CD4-positive, CD25-positive, alpha-beta regulatory T cell (primary cell): ENCODE measurements at places on chromosomes 5 and 9. TPM values are rescaled to one million over a fixed set of nuclear protein-coding genes. Genes with fewer than 3 reads are reported as not detected.

- DNase-seq: no peak
- no peaks in the 10 kb centered on the region for H3K4me1 ChIP-seq
- H3K27me3 ChIP-seq: no peaks in the 10 kb centered on the region
- H3K36me3 ChIP-seq: no peaks in the 10 kb centered on the region
- no peak overlapping the region for H3K4me3 ChIP-seq
- no peak overlapping the region for H3K27ac ChIP-seq
These were observed 90.2 kb upstream of the FAM174A start for GRCh38 chr5:100444961-100445360.

GRCh38 chr5:160837211-160837610, 14.8 kb downstream of the ATP10B start:
- no peak overlapping the region for H3K27ac ChIP-seq
- no peaks in the 10 kb centered on the region for H3K4me1 ChIP-seq
- no peaks in the 10 kb centered on the region for H3K27me3 ChIP-seq
- no peak for DNase-seq
- H3K36me3 ChIP-seq: no peaks in the 10 kb centered on the region

DNA sequence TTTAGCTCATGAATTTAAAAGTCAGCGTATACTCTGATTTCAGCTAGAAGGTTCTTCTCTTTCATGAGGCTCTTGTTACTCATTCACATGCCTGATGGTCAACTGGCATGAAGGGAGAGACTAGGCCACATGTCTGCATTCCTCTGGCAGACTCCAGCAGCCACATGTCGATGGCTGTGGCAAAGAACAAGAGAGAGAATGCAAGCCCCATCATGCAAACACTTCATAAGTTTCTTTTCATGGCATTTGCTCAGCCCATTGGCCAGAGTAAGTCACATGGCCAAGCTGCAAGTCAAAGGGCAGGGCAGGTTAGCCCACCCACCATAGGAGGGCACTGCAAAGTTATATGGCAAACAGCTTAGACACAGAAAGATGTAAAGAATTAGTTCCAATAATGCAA, 5.4 kb downstream of the KCNV2 start:
- H3K27me3 ChIP-seq: no peaks in the 10 kb centered on the region
- H3K36me3 ChIP-seq: no peaks in the 10 kb centered on the region

KCNT1 gene
- polyA plus RNA-seq: not detected

GRCh38 chr9:92170848-92171247, 55.6 kb upstream of the SPTLC1 start:
- no peak overlapping the region for H3K4me3 ChIP-seq
- H3K27ac ChIP-seq: no peak overlapping the region
- H3K36me3 ChIP-seq: no peaks in the 10 kb centered on the region
- DNase-seq: no peak
- peaks cover 4% of the 10 kb centered on the region for H3K27me3 ChIP-seq
- no peaks in the 10 kb centered on the region for H3K4me1 ChIP-seq

- H3K4me1 ChIP-seq: no peaks in the 10 kb centered on the region
- no peaks in the 10 kb centered on the region for H3K27me3 ChIP-seq
- DNase-seq: no peak
- H3K4me3 ChIP-seq: no peak overlapping the region
These were observed 48.7 kb upstream of the C5orf47 start for GRCh38 chr5:173940269-173940668.

DNA sequence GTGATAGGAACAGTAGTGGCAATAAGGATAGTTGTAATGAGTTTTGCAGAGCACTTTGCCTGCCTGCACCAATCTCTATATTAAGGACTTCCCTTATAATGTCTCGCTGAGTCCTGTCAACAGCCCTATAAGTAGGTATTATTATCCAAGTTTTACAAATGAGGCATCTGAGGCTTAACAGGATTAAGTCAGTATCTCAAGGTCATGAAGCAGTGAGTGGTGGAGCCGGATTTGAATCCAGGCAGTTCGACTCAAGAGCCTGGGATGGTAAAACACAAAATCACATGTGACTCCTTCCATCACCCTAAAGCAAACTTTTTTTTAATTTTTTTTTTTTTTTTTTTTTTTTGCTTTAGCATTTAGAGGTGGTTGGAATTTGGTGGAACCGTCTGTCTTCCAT, 59.0 kb upstream of the RARS1 start:
- no peaks in the 10 kb centered on the region for H3K4me1 ChIP-seq
- H3K4me3 ChIP-seq: no peak overlapping the region
- no peaks in the 10 kb centered on the region for H3K36me3 ChIP-seq
- DNase-seq: no peak
- H3K27ac ChIP-seq: no peak overlapping the region

GRCh38 chr5:135592312-135593045, 13.7 kb upstream of the CXCL14 start:
- H3K27me3 ChIP-seq: no peaks in the 10 kb centered on the region
- no peaks in the 10 kb centered on the region for H3K4me1 ChIP-seq
- H3K4me3 ChIP-seq: no peak overlapping the region
- no peak for DNase-seq
- H3K36me3 ChIP-seq: no peaks in the 10 kb centered on the region

DNA sequence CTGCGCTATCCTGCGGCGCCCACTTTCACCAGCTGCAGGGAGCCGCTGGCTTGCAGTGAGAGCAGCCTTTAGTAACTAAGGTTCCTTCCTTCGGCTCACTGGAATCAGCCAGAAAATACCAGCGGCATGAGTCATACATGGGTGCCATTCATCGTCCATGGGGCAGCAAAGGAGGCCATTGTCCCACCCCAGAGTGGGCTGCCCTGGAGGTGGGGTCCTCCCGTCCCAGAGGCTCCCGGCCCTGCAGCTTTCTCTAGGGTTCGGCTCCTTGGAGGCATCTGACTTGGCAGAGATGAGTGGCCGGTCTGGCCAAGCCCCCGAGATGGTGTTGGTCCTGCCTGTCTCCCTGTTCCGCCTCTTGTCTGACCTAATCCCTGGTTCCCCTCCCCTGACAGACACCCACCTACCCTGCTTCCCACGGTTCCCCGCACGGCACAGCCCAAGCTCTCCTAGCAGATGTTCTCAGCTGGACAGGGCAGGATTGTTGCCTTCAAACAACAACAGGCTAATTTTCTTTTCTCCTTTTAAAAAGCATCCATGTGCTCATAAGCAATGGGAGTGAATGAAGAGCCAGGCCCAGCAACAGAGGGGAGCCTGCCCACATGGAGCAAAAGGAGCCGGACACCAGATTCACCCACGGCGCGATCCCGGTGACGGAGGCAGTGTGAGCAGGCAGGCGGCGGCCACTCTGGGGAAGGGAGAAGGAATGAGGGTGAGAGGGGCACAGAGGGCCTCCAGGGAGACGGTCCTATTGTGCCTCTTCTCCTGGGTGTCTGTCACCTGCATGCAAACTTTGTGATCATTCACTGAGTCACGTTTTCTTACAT, 97.0 kb upstream of the COL5A1 start:
- DNase-seq: no peak
- H3K27me3 ChIP-seq: no peaks in the 10 kb centered on the region
- no peak overlapping the region for H3K4me3 ChIP-seq
- no peaks in the 10 kb centered on the region for H3K36me3 ChIP-seq
- no peaks in the 10 kb centered on the region for H3K4me1 ChIP-seq

DNA sequence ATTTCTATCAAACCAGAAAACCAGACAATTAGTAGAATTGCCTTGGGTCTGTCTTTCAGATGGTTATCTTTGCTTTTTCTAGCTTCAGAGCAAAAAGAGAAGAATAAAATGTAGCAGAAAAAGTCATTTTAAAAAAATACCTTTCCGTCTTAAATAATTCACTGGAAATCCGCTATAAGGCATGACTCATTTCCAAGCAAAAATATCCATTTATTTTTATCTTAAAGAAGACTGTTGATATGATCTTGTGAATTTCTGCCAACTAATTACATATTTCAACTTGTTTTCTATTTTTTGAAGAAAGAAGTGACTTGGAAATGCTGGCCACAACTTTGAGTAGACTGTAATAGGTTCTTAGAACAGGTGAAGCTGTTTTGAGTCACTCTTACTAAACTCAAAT, 83.7 kb downstream of the VCAN start:
- no peaks in the 10 kb centered on the region for H3K36me3 ChIP-seq
- no peaks in the 10 kb centered on the region for H3K4me1 ChIP-seq
- no peaks in the 10 kb centered on the region for H3K27me3 ChIP-seq
- DNase-seq: no peak

DNA sequence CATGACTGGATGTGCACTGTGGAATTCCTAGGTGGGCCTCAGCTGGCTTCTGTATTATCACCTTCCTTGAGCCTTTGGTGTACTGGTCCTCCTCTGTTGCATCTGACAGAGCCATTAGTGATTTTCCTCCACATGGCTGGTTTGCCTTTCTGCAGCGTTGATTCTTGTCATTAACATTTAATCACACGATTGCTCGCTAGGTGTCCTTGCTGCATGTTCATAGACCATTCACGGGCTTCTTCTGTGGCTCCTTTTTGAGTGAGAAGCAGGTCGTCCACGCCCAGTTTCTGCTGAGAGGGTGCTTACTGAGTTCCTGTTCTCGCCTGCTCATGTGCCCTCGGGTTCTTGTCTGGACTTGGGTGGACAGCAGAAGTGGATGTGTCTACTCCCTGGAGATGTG, 29.3 kb downstream of the ADAMTS16 start:
- no peak for DNase-seq
- H3K4me1 ChIP-seq: no peaks in the 10 kb centered on the region
- H3K27ac ChIP-seq: no peak overlapping the region
- H3K27me3 ChIP-seq: no peaks in the 10 kb centered on the region
- H3K36me3 ChIP-seq: no peaks in the 10 kb centered on the region

GRCh38 chr9:124373386-124373785, 41.9 kb downstream of the PSMB7 start:
- H3K27ac ChIP-seq: no peak overlapping the region
- H3K4me1 ChIP-seq: no peaks in the 10 kb centered on the region
- H3K36me3 ChIP-seq: peaks cover 9% of the 10 kb centered on the region

GRCh38 chr5:175384724-175385552, 59.0 kb downstream of the DRD1 start:
- no peaks in the 10 kb centered on the region for H3K36me3 ChIP-seq
- H3K27me3 ChIP-seq: peaks cover 2% of the 10 kb centered on the region
- H3K4me1 ChIP-seq: no peaks in the 10 kb centered on the region

S100Z gene
- 1.0 TPM for polyA plus RNA-seq

DNA sequence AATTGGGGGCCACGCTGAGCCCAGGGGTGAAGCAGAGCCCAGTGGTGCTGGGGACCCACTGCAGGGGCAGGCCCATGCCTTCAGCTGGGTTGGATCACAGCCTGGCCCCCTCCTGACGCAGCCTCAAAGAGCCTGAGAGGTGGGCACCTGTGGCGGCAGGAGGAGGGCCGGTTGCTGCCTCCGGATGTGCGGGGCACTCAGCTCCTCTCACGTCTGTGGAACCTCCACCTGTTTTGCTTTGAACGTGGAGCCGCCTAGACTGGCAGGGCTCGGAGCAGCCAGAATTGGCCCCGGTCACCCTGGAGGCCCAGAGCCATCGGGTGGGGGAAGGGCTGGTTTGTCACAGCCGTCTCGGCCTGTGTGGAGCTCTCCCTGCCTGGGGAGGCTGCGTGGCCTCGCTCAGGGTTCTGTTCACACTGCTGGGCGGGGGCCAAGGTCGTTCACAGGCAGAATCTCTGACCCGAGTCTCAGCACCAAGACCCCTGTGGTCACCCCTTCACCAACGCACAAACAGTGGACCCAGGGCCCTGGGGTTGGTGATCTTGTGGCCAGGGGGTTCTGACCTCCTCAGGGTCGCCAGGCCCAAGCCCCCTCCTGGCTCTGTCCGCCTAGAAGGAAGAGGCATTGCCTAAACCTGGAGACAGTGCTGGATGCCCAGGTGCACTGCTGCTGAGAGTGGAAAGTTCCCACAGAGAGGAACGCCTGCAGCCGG, 9.2 kb upstream of the SLC9A3 start:
- H3K36me3 ChIP-seq: no peaks in the 10 kb centered on the region
- DNase-seq: no peak
- H3K27me3 ChIP-seq: peaks cover 3% of the 10 kb centered on the region
- H3K27ac ChIP-seq: no peak overlapping the region
- H3K4me3 ChIP-seq: no peak overlapping the region

GRCh38 chr5:73663860-73664240, 37.9 kb downstream of the ARHGEF28 start:
- H3K4me1 ChIP-seq: no peaks in the 10 kb centered on the region
- no peak for DNase-seq
- no peak overlapping the region for H3K27ac ChIP-seq
- H3K36me3 ChIP-seq: no peaks in the 10 kb centered on the region
- no peaks in the 10 kb centered on the region for H3K27me3 ChIP-seq

DNA sequence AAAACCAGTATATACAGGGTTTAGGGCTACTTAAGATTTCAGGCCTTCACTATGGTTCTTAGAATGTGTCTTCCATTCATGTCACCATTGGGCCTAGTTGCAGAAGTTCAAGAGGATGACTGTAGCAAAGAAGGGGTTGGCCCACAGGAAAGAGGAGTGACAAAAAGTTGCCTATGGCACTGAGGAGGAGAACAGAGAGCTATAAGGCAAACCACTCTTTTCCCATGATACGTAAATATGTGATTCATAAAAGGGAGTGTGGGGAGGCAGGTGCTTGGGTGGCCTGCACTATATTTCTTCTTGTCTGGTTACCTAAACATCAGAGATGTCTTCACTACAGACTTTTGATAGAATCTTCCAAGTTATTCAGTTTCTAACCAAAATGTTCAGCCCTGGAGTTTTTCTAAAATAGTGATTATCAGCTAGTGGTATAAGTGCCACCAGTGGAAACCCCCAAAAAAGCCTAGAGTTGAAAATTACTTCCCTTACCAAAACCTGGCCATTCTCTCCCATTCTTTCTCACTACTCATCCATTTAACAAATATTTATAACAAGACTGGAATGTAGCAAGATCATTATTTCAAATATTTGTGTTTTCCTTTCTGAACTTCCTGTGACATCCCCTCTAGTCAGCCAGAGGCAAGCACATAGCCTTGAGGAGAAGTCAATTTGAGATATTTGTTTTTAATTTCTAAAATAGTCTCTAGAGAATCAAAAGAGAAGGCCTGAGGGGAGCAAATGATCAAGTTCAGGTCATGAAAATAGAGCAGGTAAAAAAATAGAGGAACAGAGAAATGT, 367.4 kb downstream of the EFNA5 start:
- DNase-seq: no peak
- no peaks in the 10 kb centered on the region for H3K4me1 ChIP-seq
- no peak overlapping the region for H3K27ac ChIP-seq

DNA sequence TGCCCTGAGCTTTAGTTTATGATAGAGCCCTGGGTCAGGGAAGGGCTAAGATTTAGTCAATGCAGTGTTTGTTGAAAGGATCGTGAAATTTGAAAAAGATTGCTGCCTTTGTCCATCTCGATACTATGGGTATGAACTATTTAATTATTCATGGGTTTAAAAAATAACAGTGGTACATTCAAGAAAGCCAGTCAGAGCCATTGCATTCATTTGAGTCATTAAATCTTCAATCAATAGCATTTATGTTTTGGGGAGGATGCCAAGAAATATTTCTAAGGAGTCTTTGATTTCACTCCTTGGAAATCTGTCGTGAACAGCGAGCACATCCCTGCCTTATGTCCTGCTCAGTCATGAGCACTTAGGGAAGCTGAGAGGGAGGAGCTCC, 54.4 kb upstream of the LRRTM2 start:
- H3K27ac ChIP-seq: no peak overlapping the region
- H3K4me3 ChIP-seq: no peak overlapping the region
- DNase-seq: no peak
- no peaks in the 10 kb centered on the region for H3K27me3 ChIP-seq
- peaks cover 55% of the 10 kb centered on the region for H3K36me3 ChIP-seq
